ENCODE measurements at places on chromosomes 1 and 21.

GRCh38 chr21:34029743-34030528 lies 43.4 kb upstream of the MRPS6 start:
- peak; percentile 95 for DNase-seq

DNA sequence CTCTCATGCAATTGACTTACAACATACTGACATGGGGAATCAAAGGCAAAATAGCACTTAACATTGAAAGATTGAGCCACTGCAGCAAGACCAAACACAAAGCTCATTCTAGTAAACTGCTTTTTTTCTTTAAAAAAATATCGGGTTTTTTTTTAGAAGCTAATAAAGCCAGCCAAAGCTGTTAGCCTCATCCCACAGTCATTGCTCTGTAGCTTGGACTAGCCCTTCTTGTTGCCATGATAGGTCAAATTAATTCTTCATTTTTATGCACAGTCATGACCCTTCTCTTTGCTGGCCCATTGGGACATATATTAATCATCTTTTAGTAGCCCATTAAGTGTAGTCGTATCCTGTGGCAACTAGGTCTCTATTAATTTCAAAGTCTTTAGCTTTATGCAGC lies 231.3 kb downstream of the ADGRL2 start:
- no peak for DNase-seq

GRCh38 chr1:192545896-192546521 lies 29.6 kb upstream of the RGS1 start:
- no peak for DNase-seq

DNA sequence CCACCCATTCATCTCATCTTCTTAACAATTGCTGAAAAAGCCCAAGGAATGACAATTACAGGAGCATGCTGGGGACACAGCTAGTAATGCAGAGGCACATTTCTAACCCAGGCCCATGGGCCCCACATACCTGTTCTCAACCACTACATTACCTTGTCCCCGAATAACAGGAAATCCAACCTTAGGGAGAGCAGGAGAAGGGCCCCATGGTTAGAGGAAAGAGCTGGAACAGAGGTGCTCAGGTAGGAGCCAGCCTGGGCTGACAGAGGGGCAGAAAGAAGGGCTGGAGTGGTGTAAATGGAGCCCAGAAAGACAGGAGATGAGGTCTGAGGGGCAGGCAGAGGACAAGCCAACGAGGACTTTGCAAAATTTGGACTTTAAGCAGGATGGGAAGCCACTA lies 11.4 kb upstream of the S100A8 start:
- no peak for DNase-seq

DNA sequence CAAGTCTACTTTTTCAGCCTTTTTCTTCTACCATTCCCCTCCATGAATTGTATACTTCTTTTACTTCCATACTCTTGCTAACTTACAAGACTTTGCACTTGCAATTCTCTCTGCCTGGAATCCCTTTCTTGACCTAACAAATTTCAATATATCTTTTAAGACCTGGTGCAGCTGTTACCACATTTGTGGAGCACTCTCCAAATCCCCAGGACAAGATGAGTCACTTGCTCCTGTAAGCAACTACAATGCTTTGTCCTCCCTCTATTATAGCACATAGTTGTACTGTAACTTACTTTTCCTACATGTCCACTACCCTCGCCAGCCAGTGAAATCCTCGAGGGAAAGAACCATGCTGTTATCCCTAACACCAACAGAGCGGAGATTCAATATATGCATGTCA lies 43.1 kb downstream of the WARS2 start:
- no peak for DNase-seq

GRCh38 chr1:229013981-229014380 lies 256.9 kb upstream of the RAB4A start:
- DNase-seq, result no peak

- DNase-seq, result no peak
These were observed 3.5 kb upstream of the SH3BGRL3 start for GRCh38 chr1:26276432-26276838.

Measured in GM23338 (cell line).